ENCODE measurements at places on chromosomes 16 and 17.

- no peaks in the 10 kb centered on the region for H3K36me3 ChIP-seq
- H3K4me1 ChIP-seq: peaks cover 24% of the 10 kb centered on the region
- H3K4me3 ChIP-seq: peak overlapping the region; percentile 70
- DNase-seq: no peak
Observed at GRCh38 chr17:28317966-28318758, 838 bp upstream of the TMEM97 start.

DNA sequence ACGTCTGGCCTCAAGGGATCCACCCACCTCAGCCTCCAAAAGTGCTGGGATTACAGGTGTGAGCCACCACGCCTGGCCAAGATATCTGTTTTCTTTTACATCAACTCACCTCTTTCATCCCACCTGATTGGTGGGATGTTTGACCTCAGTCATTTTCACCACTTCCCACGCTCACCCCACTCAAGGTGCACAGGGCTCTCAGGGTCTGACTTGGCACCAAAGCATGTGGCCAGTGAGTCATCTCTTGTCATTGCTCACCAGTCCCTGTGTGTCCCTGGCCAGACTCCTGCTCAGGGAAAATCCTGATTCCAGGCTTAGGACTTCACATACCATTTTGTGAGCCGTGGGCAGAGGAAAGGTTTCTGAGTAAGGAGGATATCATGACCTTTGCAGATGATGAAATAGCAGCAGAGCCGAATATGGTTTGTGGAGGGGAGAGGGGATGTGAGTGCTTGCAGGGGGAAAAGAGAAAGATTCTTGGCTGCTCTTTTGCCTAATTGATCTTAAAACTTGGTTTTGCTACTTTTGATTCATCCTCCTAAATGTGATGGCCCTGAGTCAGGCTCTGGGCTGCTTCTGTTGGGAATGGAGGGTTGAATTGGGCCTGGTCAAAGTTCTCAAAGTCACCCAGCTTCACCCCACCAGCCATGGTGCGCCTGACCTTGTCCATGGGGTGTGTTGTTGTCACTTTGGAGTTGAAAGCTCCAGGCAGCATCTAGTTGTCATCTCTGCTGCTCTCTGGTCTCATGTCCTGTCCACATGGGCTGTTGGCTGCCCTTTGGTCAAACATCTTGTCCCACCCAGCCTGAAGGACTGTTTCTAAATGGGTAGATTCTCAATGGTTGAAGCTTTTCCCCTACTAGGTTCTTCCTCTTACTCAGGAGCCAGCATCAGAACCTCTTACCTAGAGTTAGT lies 6.0 kb upstream of the KCNH6 start:
- no peaks in the 10 kb centered on the region for H3K36me3 ChIP-seq
- H3K4me3 ChIP-seq: no peak overlapping the region
- no peak overlapping the region for H3K27ac ChIP-seq
- no peak for DNase-seq
- no peaks in the 10 kb centered on the region for H3K4me1 ChIP-seq
- peaks cover 2% of the 10 kb centered on the region for H3K27me3 ChIP-seq

GRCh38 chr17:74252211-74252610 lies 21.8 kb upstream of the DNAI2 start:
- H3K4me1 ChIP-seq: no peaks in the 10 kb centered on the region
- H3K36me3 ChIP-seq: peaks cover 5% of the 10 kb centered on the region
- no peak overlapping the region for H3K27ac ChIP-seq
- DNase-seq: no peak
- no peaks in the 10 kb centered on the region for H3K27me3 ChIP-seq

DNA sequence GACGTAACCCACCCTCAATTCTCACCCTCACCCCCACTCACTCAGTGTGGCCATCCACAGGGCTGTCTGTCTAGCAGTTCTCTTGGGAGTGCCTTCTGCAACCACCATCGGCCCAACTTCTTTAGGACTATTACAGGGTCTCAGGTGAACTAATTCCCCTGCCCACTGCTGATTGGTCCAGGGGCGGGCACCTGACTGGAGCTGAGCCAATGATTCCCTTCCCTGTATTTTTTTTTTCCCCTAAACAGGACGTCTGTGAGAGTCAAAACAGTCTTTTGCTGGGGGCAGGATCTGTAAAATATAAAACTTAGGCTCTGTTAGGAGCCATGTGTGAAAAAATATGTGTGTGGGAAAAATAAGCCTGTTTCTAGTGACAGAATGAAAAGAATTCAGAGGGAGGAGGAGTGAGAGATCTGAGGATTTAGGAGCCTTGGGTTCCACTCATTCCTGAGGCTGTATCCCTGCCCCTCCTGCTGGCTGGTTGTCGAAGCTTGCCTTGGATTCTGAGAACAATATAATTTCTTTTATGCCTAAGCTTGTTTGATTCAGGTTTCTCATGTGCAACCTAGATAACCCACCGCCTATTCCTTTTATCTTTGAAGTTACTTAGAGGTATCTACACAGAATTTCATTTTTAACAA lies 115.0 kb downstream of the SPACA3 start:
- no peaks in the 10 kb centered on the region for H3K36me3 ChIP-seq
- H3K27me3 ChIP-seq: peaks cover 12% of the 10 kb centered on the region
- H3K4me1 ChIP-seq: no peaks in the 10 kb centered on the region
- no peak overlapping the region for H3K27ac ChIP-seq

DNA sequence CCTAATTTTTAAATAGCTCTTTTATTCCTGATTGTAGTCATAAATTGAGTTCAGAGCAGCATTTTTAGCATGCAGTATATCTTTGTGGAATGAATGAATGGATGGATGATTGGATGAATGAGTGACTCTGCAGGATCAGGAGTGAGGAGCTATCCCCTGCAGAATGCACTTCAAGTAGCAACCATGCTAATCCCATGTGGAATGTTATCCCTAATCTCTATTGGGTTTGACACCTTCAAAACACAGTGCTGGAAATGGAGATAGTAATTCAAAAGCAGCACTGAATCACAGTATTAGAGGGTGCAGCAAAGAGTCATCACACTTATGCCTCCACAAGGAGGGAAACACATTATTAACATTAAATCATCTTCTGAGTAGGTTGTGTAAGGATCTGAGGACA lies 501.9 kb downstream of the SHISA9 start:
- DNase-seq: no peak
- H3K36me3 ChIP-seq: no peaks in the 10 kb centered on the region
- no peaks in the 10 kb centered on the region for H3K4me1 ChIP-seq
- no peak overlapping the region for H3K27ac ChIP-seq

- no peaks in the 10 kb centered on the region for H3K27me3 ChIP-seq
- peaks cover 47% of the 10 kb centered on the region for H3K4me1 ChIP-seq
- H3K36me3 ChIP-seq: no peaks in the 10 kb centered on the region
- peak overlapping the region; percentile 100 for H3K4me3 ChIP-seq
- H3K27ac ChIP-seq: peak overlapping the region; percentile 100
Observed at GRCh38 chr17:21041741-21042457, 912 bp downstream of the USP22 start.
